Transverse colon (tissue), 4 donors: ENCODE measurements at places on chromosomes 5 and 9. TPM values are rescaled to one million over a fixed set of nuclear protein-coding genes. Genes with fewer than 3 reads are reported as not detected.

GRCh38 chr9:93949694-93950449 is 5.3 kb downstream of the BARX1 start:
- H3K36me3 ChIP-seq: no peaks in the 10 kb centered on the region
- peaks cover 42% of the 10 kb centered on the region for H3K4me1 ChIP-seq
- no peak overlapping the region for H3K27ac ChIP-seq
- H3K27me3 ChIP-seq: peaks cover 100% of the 10 kb centered on the region

- H3K4me3 ChIP-seq: no peak overlapping the region
- DNase-seq: no peak
- no peak overlapping the region for H3K27ac ChIP-seq
- H3K27me3 ChIP-seq: peaks cover 3% of the 10 kb centered on the region
- H3K4me1 ChIP-seq: no peaks in the 10 kb centered on the region
These were observed 38.6 kb upstream of the KCNMB1 start for GRCh38 chr5:170427672-170428236.

- no peaks in the 10 kb centered on the region for H3K4me1 ChIP-seq
- no peak for DNase-seq
- no peaks in the 10 kb centered on the region for H3K27me3 ChIP-seq
- no peaks in the 10 kb centered on the region for H3K36me3 ChIP-seq
- peak overlapping the region; percentile 58 for H3K27ac ChIP-seq
These were observed 169.5 kb downstream of the PIK3R1 start for GRCh38 chr5:68384936-68385594.

MEIKIN gene
- not detected for total RNA-seq

PFN3 gene
- total RNA-seq: not detected

- no peak overlapping the region for H3K4me3 ChIP-seq
- no peaks in the 10 kb centered on the region for H3K36me3 ChIP-seq
- no peaks in the 10 kb centered on the region for H3K27me3 ChIP-seq
- no peak overlapping the region for H3K27ac ChIP-seq
- no peaks in the 10 kb centered on the region for H3K4me1 ChIP-seq
These were observed 118.0 kb downstream of the FSTL4 start for GRCh38 chr5:133494232-133494922.

TCERG1 gene
- 117 TPM for total RNA-seq

DNA sequence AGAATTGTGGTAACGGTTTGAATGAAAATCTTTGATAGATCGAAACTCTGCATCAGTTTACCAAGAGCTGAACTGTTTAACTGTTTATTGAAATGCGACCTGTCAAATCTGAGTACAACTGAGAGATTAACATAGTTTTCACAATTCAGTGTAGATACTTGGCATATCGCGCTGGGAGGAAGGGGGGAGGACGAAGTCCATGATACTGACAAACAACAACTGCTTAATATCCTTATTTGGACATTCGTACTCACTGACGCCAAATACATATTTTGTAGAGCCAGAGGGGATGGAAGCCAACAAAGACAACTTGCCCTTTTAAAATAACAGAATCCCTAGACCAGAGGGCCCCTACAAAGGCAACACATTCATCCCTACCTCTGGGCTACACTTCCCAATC is 93.2 kb downstream of the GLIS3 start:
- H3K36me3 ChIP-seq: no peaks in the 10 kb centered on the region
- DNase-seq: no peak
- H3K4me1 ChIP-seq: no peaks in the 10 kb centered on the region
- H3K27ac ChIP-seq: peak overlapping the region; percentile 36

GRCh38 chr5:6886866-6887265 is 173.6 kb downstream of the TENT4A start:
- H3K27me3 ChIP-seq: no peaks in the 10 kb centered on the region
- H3K4me3 ChIP-seq: no peak overlapping the region
- H3K36me3 ChIP-seq: no peaks in the 10 kb centered on the region
- no peaks in the 10 kb centered on the region for H3K4me1 ChIP-seq

BOD1 gene
- 38.6 TPM for total RNA-seq

DNA sequence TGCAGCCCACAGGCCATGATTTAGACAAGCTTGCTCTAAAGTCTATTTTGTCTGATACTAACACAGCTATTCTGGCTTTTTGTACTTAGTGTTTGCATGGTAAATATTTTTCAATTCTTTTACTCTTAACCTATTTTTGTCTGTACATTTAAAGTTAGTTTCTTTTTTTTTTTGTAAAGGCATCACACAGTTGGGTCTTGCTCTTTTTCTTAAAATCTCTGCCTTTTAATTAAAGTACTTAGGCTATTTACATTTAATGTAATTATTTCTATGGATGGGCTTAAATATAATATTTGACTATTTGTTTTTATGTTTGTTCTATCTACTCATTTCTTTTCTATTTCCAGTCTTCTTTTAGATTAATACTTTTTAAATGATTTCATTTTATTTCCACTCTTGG is 49.7 kb upstream of the MAST4 start:
- no peak overlapping the region for H3K27ac ChIP-seq
- no peaks in the 10 kb centered on the region for H3K27me3 ChIP-seq
- DNase-seq: no peak
- H3K36me3 ChIP-seq: no peaks in the 10 kb centered on the region

MYMK gene
- total RNA-seq: not detected

IZUMO3 gene
- not detected for total RNA-seq

C9 gene
- not detected for total RNA-seq

FAM151B gene
- total RNA-seq: 4.1 TPM

DNA sequence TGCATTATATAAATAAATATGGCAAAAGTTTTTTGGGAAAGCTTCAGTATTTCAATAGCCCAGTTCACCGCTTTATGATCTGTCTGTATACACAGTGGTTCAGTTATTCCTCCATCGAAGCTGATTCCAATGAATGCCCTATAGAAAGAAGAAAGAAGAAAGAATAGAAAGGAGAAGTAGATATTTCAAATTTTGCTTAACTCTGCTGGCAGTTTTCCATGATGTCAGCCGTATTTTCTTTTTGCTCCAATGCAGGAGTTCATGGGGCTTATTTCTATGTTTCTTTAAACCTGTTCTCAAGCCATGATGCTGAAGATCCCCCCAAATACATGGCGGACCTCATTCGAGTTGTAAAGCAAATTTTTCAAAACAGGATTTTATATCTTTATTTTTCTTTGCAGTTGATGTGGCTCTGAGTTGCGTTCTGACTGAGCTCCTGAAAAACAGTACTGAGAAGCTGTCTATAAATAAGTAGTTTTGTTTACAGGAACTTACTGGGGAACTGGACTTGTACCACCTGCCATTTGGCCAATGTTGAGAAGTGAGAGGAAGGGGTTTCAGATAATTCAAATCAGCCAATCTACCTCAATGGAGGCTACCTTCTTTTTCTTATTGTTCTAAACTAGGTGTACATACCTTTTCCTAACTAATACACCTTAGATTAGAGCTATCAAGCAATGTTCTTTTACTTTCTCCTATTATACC is 418.5 kb upstream of the MEF2C start:
- H3K27ac ChIP-seq: peak overlapping the region; percentile 1
- no peak overlapping the region for H3K4me3 ChIP-seq
- no peaks in the 10 kb centered on the region for H3K27me3 ChIP-seq
- no peaks in the 10 kb centered on the region for H3K4me1 ChIP-seq
- H3K36me3 ChIP-seq: no peaks in the 10 kb centered on the region

- DNase-seq: no peak
- H3K4me1 ChIP-seq: peaks cover 25% of the 10 kb centered on the region
- no peaks in the 10 kb centered on the region for H3K36me3 ChIP-seq
- no peak overlapping the region for H3K27ac ChIP-seq
- H3K27me3 ChIP-seq: no peaks in the 10 kb centered on the region
These were observed 28.2 kb downstream of the RNF145 start for GRCh38 chr5:159181152-159181551.

CER1 gene
- not detected for total RNA-seq

DNA sequence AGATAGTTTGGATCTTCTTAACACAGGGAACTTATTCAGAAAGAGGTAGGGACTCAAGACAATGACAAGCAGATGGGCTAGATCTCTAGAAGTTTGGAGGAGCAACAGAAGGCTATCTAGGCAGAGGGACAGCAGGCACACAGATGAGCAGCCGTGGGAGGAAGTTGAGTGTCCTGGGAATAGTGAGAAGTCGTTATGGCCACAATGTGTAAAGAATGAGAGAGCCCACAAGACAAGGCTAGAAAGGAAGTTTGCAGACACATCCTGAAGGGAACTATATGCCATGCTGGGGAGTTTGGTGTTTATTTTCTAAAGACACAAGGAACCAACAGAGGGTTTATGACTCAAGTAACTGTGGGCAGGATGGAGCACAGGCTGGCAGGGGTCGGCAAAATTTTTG is 160.6 kb downstream of the PALM2AKAP2 start:
- no peaks in the 10 kb centered on the region for H3K4me1 ChIP-seq
- DNase-seq: no peak
- H3K4me3 ChIP-seq: no peak overlapping the region
- H3K36me3 ChIP-seq: no peaks in the 10 kb centered on the region
- H3K27ac ChIP-seq: no peak overlapping the region
- H3K27me3 ChIP-seq: peaks cover 4% of the 10 kb centered on the region

GRCh38 chr5:12883395-12883794 is 979.1 kb upstream of the CTNND2 start:
- no peak overlapping the region for H3K27ac ChIP-seq
- H3K36me3 ChIP-seq: no peaks in the 10 kb centered on the region
- no peaks in the 10 kb centered on the region for H3K4me1 ChIP-seq
- H3K4me3 ChIP-seq: no peak overlapping the region
- DNase-seq: no peak
- H3K27me3 ChIP-seq: no peaks in the 10 kb centered on the region

- H3K4me3 ChIP-seq: no peak overlapping the region
- no peaks in the 10 kb centered on the region for H3K27me3 ChIP-seq
- no peak for DNase-seq
- H3K4me1 ChIP-seq: peaks cover 19% of the 10 kb centered on the region
These were observed 32.3 kb upstream of the GLDC start for GRCh38 chr9:6677803-6678202.

- no peaks in the 10 kb centered on the region for H3K4me1 ChIP-seq
- DNase-seq: no peak
- no peaks in the 10 kb centered on the region for H3K27me3 ChIP-seq
- H3K27ac ChIP-seq: no peak overlapping the region
- H3K36me3 ChIP-seq: no peaks in the 10 kb centered on the region
These were observed 257.5 kb downstream of the AGTPBP1 start for GRCh38 chr9:85484235-85484634.

GRCh38 chr5:149807614-149808013 is 77.5 kb downstream of the PPARGC1B start:
- no peak overlapping the region for H3K4me3 ChIP-seq
- H3K27me3 ChIP-seq: no peaks in the 10 kb centered on the region
- H3K4me1 ChIP-seq: peaks cover 14% of the 10 kb centered on the region
- no peak for DNase-seq

NRG2 gene
- total RNA-seq: 0.95 TPM

DNA sequence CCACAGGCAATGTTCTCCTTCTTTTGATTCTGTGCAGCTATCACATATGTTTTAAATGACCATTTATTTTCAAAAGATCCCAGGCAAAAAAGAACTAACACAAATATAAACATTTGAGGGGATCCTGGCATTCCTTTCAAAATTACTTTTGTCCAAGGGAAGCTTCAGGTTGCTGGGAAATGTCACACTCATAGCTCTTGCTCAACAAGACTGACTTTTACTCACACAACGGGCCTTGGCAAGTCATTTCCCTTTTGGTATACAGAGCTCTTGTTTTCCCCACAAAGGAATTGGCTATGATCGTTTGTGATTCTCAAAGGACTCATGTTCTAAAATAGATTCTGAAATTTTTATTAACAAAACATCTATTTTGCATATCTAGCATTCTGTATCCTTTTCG is 4.5 kb upstream of the PALM2AKAP2 start:
- no peak overlapping the region for H3K27ac ChIP-seq
- H3K27me3 ChIP-seq: peaks cover 12% of the 10 kb centered on the region
- peaks cover 7% of the 10 kb centered on the region for H3K4me1 ChIP-seq
- H3K4me3 ChIP-seq: no peak overlapping the region
- H3K36me3 ChIP-seq: no peaks in the 10 kb centered on the region
- DNase-seq: no peak

DNA sequence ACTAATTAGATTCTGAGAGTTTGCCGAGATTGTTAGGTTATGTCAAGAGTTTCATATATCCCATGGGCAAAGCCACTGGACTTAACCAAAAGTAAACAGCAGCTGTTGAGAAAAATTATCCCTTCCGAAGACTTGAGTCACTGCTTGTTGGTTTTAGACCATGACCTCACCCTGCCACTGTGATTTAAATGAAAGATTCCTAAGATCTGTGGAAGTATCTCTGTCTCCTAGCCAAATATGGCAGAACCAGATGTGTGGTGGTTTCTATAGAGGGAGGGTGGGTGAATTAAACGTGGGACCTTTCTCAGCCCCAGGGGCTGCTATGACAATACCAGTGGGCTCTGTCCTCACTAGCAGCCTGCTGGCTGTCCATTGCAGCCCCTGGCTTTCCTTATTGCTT is 19.3 kb downstream of the DMRT3 start:
- no peaks in the 10 kb centered on the region for H3K36me3 ChIP-seq
- H3K4me3 ChIP-seq: no peak overlapping the region
- no peak for DNase-seq
- H3K27me3 ChIP-seq: peaks cover 25% of the 10 kb centered on the region
- H3K27ac ChIP-seq: no peak overlapping the region
- no peaks in the 10 kb centered on the region for H3K4me1 ChIP-seq

DNA sequence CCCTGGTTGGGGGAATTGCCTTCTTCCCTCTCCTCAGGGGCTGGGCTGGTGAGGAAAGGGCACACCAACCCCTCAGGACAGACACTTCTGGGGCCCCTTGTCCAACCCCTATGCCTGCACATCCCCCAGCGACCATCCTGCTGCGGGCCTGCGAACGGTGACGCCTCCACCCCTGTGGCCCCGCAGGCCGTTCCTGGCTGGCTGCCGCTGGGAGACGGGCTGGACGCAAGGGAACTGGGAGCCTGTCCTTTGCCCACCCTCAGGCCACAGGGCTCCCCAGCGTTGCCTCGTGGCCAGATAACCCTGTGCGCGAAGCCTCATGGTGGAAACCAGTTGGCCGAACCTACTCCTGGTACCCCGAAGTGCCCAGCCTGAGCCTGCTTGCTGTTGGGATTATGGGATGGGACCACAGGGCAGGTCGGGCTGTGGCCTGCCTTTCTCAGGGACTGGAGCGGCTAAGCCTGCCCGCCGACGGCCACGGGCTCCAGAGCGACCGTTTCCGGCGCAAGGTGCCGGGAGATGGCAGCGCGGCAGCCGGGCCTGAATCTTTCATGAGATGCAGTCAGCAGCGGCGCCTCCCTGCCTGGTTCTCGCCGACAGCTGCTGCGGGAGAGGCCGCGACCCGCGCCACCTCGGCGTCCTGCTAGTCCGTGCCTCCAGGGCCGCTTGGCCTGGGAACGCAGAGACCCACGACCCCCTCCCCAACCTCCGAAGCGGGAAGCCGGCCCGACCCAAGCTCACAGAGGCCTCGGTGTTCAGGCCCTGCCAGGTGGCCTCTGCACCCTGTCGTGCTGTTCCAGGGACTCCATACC is 6.5 kb upstream of the PITX1 start:
- H3K27me3 ChIP-seq: peaks cover 95% of the 10 kb centered on the region
- H3K27ac ChIP-seq: no peak overlapping the region
- no peak for DNase-seq
- no peak overlapping the region for H3K4me3 ChIP-seq
- peaks cover 24% of the 10 kb centered on the region for H3K4me1 ChIP-seq

GCNT4 gene
- total RNA-seq: 1.1 TPM

SLC34A3 gene
- not detected for total RNA-seq

CEP72 gene
- 4.3 TPM for total RNA-seq

NSUN2 gene
- total RNA-seq: 41.4 TPM

F2RL2 gene
- total RNA-seq: 0.32 TPM

- no peak for DNase-seq
- H3K4me3 ChIP-seq: no peak overlapping the region
- no peaks in the 10 kb centered on the region for H3K27me3 ChIP-seq
- no peaks in the 10 kb centered on the region for H3K36me3 ChIP-seq
- no peaks in the 10 kb centered on the region for H3K4me1 ChIP-seq
These were observed 13.1 kb upstream of the RLN1 start for GRCh38 chr9:5352637-5353248.

- H3K27ac ChIP-seq: no peak overlapping the region
- H3K27me3 ChIP-seq: no peaks in the 10 kb centered on the region
- no peaks in the 10 kb centered on the region for H3K36me3 ChIP-seq
- H3K4me1 ChIP-seq: no peaks in the 10 kb centered on the region
- no peak for DNase-seq
- H3K4me3 ChIP-seq: no peak overlapping the region
These were observed 26.9 kb upstream of the PLIN2 start for GRCh38 chr9:19154135-19154612.
